ENCODE measurements at places on chromosomes 4 and X. TPM values are rescaled to one million over a fixed set of nuclear protein-coding genes. Genes with fewer than 3 reads are reported as not detected.

Gene DCUN1D4
- total RNA-seq: 79.7 TPM

Gene LPAR4
- not detected for total RNA-seq

Gene VCX
- not detected for total RNA-seq

Gene PTPN13
- 63.5 TPM for total RNA-seq

Gene HSD17B13
- not detected for total RNA-seq

Gene GIMD1
- total RNA-seq: not detected

Gene PAGE3
- total RNA-seq: not detected

Gene OPRPN
- not detected for total RNA-seq

Gene TEC
- total RNA-seq: 1.6 TPM

Gene DRD5
- not detected for total RNA-seq

Gene CCDC110
- total RNA-seq: 0.14 TPM

Gene GPR78
- 0.07 TPM for total RNA-seq

Gene CXXC4
- total RNA-seq: 0.43 TPM

Gene VEGFD
- 0.21 TPM for total RNA-seq

Gene GPR34
- total RNA-seq: not detected

Gene CT47B1
- total RNA-seq: not detected

Gene EVC2
- total RNA-seq: 8.2 TPM

Gene HMX1
- not detected for total RNA-seq

Data from nasal cavity respiratory epithelium epithelial cell of viscerocranial mucosa (primary cell).